RPMI8226 (cell line): ENCODE measurements at places on chromosomes 16 and 17.
A peak's percentile ranks its signal among the peaks of the same experiment; 100 is the strongest.

GRCh38 chr17:46928467-46929261 is 5.7 kb downstream of the GOSR2 start:
- no peak for DNase-seq

DNA sequence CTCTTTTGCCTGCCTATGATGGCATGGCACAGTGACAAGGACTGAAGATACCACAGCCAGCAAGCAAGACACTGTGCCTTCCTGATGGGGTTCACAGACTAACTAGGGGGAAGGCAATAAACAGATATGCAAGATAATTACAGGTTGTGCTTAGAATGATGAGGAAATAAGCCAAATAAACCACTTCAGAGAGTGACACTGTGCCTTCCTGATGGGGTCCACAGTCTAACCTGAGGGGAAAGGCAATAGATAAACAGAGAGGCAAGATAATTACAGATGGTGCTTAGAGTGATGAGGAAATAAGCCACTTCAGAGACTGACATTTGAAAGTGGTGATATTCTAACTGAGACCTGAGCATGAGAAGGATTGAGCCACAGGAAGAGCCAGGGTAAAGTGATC is 84.2 kb downstream of the HS3ST2 start:
- no peak for DNase-seq

DNA sequence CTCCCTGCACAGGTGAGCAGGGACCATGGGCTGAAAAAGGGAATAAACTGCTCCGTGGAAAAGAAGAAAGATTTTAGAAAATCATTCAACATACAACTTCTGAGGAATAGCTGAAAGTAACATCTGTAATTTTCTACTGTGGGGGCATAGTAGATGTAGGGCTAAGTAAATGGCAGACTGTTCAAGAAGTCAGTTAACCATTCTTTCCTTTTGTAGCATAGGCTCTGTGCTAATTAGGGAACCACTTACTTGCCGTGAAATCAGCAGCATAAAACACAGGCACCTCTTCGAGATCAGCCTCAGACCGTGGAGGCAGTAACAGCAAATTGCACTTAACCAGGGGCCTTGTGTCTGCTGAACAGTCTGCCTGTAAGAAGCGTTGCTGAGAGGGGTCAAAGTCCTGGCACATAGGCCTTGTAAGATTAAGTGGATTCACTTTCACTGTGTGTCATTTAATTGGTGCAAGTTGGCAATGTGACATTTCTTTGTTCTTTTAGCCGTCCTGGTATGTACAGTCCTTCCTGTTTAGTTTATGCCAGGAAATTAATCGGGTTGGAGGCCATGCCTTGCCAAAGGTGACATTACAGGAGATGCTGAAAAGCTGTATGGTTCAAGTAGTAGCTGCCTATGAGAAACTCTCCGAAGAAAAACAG is 10.4 kb downstream of the COG1 start:
- no peak for DNase-seq

GRCh38 chr17:3697103-3697476 is 1.1 kb upstream of the P2RX5 start:
- DNase-seq: no peak

GRCh38 chr16:68074850-68075555 is 10.2 kb upstream of the NFATC3 start:
- peak; percentile 83 for DNase-seq

GRCh38 chr16:81848306-81848853 is 69.3 kb downstream of the PLCG2 start:
- DNase-seq: no peak

GRCh38 chr17:67718325-67718941 is 697 bp downstream of the NOL11 start:
- peak; percentile 26 for DNase-seq

- DNase-seq: no peak
Observed at GRCh38 chr17:28501421-28502284, 4.5 kb upstream of the FOXN1 start.

DNA sequence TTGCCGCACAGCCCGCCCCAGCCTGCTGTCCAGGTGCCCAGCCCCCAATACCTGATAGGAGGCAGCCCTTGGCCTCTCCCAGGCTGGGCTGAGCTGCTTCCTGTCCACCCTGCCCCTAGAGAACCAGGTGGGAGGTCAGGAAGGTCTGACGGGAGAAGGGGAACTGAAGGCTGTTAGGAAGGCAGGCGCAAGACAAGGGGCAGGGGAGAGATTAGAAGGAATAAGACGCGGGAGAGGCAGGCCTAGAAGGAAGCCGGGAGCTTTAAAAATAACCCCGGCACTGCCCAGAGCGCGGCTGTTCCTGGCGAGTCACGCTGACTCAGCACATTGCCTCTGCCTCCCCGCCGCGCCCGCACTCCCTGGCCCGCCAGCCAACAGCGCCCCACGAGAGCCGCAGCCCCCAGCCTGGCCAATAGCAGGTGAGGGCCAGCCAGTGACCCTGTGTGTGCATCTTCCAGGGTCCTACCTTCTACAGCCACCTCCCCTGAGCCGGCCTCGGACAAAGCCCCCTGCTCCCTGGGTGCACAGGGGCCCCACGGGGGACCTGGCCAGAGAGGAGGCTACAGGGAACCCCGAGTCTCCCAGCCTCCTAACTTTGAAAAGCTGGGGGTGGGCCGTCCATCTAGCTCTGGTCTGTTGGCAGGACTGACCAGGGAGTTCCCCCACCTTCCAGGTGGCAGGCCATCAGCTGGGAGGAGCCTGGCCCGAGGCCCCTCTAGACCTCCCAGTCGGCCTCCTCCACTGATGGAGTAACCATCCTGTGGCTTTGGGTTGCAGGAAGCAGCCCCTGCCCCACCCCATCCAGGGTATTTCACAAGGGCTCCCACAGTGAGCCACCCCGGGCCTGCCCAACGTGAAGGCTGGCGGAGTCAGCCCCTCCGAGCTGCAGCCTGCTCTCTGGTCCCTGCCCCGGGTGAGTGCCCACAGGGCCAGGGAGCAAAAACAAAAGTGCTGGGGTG is 4.0 kb downstream of the MAFG start:
- peak; percentile 86 for DNase-seq

- DNase-seq: no peak
Observed at GRCh38 chr17:48759288-48759687, 30.7 kb upstream of the HOXB13 start.

- DNase-seq: peak; percentile 64
Observed at GRCh38 chr16:88536971-88537751, 33.0 kb upstream of the ZC3H18 start.

DNA sequence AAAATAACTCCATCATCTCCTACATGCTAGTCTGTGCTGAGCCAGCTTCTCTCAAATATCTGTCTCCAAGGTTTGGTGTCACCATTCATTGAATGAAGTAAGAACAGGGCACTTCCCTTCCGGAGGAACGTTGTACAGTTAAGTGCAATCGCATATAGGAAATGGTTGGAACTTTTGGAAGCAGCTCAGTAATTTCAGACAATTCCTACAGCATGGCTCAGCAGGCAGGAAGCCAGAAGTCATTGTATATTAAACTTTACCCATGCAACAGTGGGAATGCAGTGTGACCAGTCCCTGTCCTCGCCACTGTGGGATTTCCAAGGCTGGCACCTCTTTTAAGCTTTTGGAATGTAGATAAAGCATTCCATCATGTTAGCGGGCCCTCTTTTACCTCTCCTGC is 51.1 kb upstream of the MYH2 start:
- DNase-seq: no peak

DNA sequence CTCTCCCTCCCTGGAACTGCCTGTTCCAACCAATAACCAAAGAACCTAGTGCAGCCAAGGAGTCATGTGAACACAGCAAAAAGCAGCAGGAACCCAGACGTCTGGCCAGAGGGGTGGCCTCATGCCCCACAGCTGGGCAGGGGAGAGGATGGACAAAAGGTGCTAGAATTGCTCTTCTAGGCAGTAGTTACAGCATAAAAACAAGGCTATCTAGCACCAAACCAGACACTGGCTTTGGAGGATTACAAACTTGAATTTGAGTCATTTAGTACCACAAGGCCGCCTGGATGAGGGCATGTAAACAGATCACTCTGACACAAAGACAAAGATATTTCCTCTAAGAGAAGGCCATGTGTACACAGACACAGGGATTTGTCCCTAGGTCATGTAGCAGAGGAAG is 423.3 kb upstream of the MAF start:
- DNase-seq: no peak
